ENCODE measurements at places on chromosomes 7 and 10.

DNA sequence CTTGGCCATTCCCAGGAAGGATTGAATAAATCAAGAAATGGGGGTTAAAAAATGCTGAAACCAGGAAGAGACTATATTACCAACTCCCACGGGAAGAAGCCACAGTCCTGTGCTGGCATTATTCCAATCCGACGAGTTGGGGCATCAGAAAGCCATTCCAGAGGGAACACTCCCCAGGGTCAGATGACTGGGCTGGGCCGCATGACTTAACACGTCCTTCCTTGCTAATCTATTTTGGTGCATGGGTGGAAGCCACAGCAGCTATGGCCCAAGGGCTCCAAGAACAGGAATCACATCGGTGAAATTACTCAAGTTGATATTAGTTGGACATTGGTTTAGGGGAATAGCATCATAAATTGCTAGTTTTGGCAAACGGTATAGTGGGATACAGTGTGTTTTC is 592.9 kb upstream of the NRP1 start:
- DNase-seq = no peak

- DNase-seq = no peak
Observed at GRCh38 chr7:107846324-107846723, 43.3 kb upstream of the SLC26A3 start.

DNA sequence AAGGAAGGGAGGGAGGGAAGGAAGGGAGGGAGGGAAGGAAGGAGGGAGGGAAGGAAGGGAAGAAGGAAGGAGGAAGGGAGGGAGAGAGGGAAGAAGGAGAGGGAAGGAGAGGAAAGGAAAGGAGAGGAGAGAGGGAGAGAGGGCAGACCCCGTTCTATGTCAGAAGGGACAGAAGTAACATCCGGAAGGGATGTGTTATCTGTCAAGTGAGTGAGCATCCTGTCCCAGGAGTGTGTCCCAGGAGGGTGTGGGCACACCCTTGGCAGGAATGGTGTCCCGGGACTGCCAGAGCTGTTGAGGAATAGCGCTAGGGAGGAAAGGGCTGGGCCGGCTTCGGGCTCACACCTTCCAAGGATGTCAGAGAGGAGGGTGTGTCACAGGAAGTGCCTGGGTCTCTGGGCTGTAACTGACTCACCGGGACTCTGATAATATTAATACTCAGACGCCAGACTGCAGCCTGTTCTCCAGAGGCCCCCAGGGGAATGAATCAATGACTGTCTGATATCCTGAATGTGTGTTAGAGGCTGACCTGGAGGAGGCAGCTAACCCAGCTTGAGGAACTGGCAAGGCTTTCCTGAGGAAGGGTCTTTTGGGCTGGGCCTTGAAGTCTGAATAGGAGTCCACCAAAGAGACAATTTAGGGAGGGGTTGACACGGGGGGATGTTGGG is 125.6 kb upstream of the TNRC18 start:
- no peak for DNase-seq

GRCh38 chr10:119462773-119463172 is 79.7 kb downstream of the RGS10 start:
- DNase-seq = no peak

DNA sequence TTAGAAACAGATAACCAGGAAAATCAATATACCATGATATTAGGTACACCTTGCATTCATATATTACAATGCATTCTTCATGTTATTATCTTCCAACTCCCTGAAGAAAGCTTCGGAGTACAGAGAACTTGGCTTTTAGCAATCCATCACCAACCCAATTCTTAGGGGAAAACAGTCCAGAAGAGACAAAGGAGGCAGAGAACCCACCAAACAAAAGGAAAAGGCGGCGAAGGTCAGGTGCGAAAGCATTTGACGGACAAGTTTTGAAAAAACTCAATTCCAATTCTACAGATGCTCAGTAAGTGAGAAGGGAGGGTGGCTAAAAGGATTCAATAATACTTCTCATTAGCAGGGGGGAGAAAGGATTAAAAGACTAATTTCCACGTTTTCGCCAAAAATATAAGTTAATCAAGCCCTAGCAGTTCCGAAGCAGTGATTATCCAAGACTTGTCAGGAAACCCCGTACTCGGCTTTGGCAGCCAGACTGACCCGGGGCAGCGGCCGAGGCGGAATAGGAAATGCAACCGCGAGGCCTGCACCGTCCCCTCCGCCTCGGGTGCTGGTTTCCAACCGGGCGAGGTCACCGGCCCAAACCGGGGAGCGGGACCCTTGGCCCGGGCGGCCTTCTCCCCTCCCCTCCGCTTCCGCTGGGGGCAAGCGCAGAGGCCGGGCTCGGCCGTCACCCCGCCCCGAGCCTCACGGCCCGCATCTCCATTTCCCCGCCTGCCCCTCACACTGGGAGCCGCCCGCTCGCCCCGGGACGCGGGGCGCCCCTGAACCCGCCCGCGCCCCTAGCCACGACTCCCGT is 747 bp downstream of the GDI2 start:
- no peak for DNase-seq

- no peak for DNase-seq
Observed at GRCh38 chr10:62166331-62167131, 102.1 kb downstream of the RTKN2 start.

DNA sequence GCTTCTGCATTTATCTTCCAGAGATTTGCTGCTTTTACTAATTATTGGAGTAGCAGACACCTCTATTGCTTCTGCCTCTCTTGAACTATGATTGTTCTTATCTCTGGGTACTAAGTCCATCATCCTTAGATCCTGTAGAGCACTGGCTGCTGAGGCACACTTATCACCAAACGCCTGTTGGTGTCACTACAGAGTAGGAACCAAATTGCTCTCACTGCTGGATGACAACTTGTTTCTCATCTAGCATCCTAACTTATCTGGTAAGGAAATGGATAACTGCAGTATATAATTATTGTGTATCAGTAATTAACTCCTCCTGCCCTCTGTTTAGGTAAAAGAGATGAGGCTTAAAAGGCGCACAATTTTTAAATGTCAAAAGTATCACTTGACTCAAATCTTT is 1059.4 kb downstream of the NRG3 start:
- no peak for DNase-seq

- DNase-seq = peak; percentile 27
Observed at GRCh38 chr7:98922392-98923187, 44.3 kb downstream of the TRRAP start.

DNA sequence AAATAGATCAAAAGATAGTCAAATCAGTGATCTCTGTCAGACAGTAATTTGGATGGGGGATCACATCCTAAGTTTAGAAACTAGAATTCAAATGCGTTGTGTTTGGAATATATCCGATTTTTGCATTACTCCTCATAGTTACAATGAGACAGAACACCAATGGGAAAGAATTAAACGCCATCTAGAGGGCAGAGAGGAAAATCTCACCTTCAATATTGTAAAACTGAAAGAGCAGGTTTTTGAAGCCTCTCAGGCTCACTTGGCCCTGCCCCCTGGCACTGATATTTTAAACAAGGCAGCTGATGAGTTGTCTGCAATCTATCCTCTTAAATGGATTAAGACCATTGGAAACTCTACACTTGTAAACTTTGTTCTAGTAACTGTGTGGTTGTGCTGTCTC is 17.7 kb downstream of the FRG2B start:
- DNase-seq = no peak

GRCh38 chr10:78696791-78697395 is 371.9 kb upstream of the ZMIZ1 start:
- DNase-seq = no peak

GRCh38 chr7:132654150-132654549 is 77.9 kb upstream of the PLXNA4 start:
- DNase-seq = no peak

All from brain pericyte (primary cell).